ENCODE measurements at places on chromosomes 12 and 14.

DNA sequence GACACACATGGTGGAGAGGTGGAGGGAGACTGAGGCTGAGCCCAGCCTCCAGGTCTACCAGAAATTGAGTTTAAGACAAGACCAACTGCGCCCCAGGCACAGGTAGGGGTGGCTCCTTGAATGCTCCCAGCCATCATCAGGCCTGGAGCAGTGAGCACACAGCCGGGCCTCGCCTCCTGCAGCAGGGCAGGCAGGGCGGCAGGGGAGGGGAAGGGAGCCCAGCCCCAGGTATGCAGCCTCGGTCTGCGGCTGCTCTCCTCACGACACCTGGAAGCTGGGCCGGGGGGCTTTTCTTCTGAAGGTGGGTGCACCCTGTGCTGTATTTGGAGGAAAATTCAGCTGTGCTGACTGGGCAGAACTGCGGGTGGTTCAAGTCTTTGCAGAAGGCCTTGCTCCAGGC is 29.5 kb upstream of the TDRD9 start:
- DNase-seq, result no peak

GRCh38 chr14:90562652-90563051 is 165.8 kb downstream of the CALM1 start:
- DNase-seq, result no peak

- DNase-seq, result no peak
Observed at GRCh38 chr14:87508333-87508732, 484.6 kb downstream of the GALC start.

DNA sequence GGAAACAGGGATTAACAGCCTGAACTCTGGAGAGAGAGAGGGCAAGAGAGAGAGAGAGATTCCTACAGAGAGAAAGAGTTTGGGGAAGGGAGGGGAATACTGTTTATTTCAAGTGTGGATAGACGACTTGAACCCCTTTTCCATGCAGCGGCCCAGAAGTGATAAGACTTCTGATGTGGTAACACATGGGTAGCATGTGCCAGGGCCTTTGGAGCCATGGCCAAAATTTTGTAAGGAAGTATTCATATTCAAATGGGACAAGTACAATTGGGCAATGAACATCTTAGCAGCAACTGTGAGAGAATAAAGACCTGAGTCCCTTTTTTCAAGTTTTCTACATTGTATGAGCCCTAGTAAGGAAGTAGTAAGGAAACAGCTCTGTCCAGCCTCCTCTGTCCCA is 42.4 kb upstream of the CCDC196 start:
- no peak for DNase-seq

DNA sequence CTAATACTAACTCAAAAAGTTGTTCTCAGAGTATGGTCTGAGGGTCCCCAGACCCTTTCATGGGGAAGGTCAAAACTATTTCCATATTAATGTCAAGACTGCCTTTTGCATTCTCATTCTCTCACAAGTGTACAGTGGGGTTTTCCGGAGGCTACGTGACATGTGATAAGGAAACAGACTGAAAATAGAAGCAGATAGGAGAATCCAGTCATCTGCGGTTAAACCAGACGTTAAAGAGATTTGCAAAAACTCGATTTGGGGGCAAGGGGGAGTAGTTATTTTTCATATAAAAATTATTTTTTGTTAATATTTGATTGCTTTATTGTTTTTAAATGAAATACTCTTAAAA is 1.0 kb upstream of the NAP1L1 start:
- DNase-seq, result peak; percentile 20

GRCh38 chr12:109818253-109818652 is 14.9 kb downstream of the TRPV4 start:
- no peak for DNase-seq

GRCh38 chr12:3170423-3171194 is 93.4 kb downstream of the TSPAN9 start:
- DNase-seq, result no peak

DNA sequence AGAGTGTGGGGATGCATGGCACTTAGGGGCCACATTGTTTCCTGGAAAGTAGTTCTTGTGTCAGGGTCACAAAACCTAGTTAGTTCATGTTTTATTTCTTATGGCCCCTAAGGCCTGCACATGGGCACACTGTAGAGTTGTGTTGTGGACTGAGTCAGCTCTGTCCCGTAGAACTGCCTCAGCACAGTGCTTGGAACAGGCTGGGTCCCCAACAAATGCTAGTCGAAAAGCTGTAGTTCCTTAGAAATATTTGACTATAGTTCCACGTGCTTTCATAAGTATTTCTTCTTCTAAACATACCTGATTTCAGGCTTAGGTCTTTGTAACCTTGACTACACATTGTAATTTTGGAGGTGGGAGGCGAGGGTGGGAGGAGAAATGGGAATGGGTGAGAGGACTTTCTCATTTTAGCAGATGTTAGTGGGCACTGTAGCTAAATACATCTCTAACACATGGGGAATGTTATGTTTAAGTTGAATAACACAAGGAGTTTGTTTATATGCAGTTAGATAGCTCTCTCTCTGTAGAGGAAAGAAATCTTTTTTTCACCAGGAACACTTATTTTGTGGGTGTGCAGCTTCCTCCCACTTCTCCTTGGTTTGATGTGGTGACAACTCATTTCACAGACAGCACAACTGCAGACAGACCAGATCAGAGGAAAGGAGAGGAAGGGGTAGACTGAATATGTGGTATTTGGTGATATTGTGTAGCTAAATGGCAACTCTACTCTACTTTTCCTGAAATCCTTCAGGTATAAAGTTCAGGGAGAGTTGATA is 39.5 kb upstream of the DACT1 start:
- no peak for DNase-seq

DNA sequence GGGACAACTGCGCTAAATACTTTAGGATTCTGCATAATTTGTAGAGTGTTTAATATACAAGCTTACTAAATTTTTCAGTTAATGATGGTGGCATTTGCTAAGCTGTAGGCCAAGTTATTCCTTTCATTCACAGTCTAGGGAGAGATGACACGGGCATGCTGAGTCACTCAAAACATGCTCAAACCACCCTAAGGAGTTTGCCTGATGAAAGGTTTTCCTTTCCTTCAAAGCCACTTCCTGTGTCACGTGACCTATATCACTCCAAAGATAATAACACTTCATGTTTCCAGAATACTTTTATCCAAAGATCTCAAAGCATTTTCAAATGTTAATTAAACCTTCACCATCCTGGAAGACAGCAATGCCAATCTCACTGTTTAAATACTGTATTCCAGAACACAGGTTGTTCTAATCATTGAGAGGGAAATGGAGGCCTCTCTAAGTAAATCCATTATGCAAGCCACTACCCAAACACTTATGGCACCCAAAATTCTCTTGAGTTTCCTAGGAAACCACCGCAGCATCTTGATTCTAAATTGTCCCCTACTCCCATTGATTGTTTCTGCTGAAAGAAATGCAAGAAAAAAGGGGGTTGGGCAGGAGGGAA is 207.0 kb upstream of the CDKN3 start:
- DNase-seq, result no peak

DNA sequence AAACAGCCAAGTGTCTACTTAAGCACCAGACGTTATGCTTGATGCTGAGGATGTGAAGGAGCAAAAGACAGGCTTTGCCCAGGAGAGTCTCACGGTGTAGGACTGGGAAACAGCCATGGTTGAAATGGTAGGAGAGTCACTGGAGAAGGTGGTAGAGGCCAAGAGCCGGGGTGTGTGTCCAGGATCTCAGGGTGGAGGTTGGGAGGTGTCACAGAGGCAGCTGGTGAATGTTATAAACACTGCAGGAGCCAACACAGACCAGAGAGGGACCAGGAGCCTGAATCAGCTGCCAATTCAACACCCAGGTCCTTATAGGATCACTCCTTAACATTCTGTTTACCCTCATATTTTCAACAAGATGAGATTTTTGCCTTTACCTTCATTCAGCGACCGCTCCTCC is 7.5 kb downstream of the NID2 start:
- no peak for DNase-seq

GRCh38 chr14:28773861-28774691 is 7.5 kb downstream of the FOXG1 start:
- DNase-seq, result no peak

DNA sequence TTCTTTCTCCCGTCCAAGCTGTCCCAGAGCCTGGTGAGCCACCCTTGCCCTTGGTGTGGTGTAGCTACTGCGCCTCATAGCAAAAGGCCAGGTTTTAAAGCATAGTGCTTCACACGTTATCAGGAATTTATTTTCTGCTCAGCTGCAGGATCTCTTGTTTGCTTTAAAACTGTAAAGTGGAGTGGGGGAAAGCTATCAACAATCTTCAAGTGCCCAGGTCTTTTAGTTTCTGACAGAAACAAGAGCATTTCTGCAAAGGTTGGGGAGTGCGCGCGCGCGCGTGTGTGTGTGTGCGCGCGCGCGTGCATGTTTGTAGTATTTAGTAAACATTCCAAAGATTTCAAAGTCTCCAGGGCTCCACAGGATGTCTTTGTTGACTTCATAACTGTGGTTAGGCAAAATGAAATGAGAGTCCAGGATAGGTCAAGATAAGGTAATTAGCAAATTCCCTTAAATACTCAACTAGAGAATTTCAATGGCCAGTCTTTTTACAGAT is 45.5 kb downstream of the EML1 start:
- DNase-seq, result no peak

GRCh38 chr14:77265561-77266335 is 5.3 kb downstream of the NGB start:
- DNase-seq, result no peak

DNA sequence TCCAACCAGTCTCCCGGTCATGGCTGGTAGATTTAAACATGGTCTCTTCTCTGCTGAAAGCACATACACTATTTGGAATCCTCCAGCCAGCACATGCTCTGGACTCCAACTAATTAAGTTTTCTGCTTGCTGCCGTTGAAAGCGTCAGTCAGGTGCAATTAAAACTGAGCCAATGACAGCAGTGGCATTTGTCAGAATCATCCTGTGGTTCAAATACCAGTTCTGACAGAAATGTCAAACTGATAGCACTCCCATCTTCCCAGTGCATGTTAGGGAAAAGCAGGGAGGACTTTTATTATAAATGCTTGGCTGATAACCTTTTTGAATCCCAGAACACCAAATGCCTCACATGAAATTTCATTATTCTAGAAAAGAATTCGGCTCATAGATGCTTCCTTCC is 401.8 kb downstream of the PDZRN4 start:
- DNase-seq, result no peak

- no peak for DNase-seq
Observed at GRCh38 chr14:39664646-39665045, 232.4 kb upstream of the FBXO33 start.

DNA sequence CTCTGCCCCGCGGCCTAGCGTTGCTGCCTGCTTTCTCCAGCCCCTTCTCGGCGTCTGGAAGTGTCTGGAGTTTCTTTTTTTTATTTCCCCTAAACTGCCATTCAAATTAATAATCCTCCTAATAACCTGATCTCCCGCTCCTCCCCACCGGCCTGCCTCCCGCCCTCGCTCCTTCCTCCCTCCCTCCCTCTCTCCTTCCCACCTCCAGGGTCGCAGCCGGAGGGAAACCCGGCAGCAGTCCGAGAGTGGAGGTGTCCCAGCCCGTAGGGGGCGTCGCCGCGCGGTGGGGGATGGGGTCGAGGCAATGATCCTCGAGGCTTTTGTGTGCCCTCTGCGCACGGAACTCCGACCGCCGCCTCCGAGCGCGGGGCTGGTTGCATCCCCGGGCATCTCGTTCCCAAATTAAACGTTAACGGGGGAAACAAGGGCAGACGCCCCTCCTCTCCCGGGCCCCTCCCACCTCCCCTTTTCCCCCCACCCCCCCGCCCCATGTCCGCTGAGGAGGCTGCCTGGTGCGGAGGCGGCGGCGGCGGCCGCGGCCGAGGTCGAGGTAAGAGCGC is 1.0 kb upstream of the SOCS2 start:
- DNase-seq, result peak; percentile 28

Data from stimulated activated CD4-positive, alpha-beta T cell treated with anti-CD3 and anti-CD28 coated beads, Interleukin-1b, Interleukin-23, amount 100 ng/mL, for 24 hours (primary cell).